ENCODE measurements at places on chromosomes 2 and 18.

GRCh38 chr2:241890524-241891235 is 21.2 kb downstream of the RTP5 start:
- DNase-seq, result no peak

GRCh38 chr2:43460174-43460546 is 135.7 kb downstream of the THADA start:
- no peak for DNase-seq

DNA sequence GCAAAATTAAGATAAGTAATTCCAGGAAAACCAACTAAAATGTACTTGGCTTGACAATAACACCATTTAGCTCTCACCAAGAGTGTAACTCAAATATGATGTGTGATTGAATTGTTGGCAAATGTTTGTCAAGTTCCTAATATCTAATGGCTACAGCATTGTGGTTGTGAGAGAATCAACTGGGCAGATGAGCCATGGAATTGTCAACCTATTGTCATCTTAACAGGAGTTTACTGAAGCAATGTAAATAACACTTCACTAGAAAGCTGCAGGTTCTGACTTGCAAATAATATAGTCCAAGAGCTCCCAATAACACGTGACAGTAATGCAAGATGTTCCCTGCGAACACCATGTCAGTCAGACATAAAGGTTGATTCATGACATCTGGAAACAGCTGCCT is 495.2 kb upstream of the MEIS1 start:
- no peak for DNase-seq

- no peak for DNase-seq
Measured at GRCh38 chr18:3753106-3753505, 303.1 kb downstream of the TGIF1 start.

DNA sequence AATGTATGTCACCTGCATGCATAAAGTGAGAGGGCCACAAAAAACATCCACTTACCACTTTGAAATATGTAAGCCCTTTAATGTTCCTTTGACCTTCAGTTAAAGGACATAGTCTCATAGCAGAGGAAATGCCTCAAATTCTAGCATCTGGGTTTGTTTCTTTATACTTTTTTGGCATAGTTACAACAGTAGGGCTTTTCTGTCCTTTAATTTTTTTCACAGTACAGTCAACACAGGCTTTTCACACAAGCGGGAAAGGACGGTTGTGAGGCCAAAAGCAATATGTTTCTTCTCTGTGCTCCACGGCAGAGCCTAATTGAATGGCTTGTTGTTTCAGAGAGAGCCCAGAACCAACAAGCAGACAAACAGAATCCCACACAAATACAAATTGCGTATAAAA is 57.6 kb downstream of the CRIM1 start:
- no peak for DNase-seq

- DNase-seq, result no peak
Measured at GRCh38 chr2:190215620-190216019, 104.0 kb downstream of the HIBCH start.

DNA sequence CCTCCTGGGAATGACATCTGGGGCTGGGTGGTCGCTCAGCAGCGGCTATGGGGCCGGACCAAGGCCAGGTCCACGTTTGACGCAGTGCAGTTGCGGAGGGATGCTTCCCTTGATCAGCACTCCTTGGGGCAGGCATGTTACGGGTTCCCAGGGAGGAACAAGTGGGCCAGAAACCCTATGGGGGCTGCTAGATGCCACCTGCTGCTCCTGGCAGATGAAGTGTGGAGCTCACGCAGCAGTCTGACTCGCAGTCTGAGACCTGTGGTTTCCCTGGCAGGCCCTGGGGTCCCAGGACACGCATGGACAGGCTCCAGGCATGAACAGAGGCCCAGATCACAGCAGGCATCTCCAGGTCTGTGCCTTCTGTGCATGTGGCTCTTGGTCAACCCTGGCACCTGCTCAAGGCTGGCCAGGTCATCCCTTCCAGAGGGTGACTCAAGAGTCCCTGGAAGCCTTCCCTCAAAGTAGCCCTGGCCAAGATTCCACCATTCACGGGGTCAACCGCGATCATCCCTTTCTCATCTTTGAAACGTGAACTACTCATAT is 20.0 kb downstream of the KCNF1 start:
- no peak for DNase-seq

- DNase-seq, result no peak
Measured at GRCh38 chr2:186612555-186613440, 22.9 kb downstream of the ITGAV start.

Measured in activated T-cell treated with anti-CD3 and anti-CD28 coated beads for 48 hours (primary cell).